NCI-H187 (cell line): ENCODE measurements at places on chromosomes 4 and X.

DNA sequence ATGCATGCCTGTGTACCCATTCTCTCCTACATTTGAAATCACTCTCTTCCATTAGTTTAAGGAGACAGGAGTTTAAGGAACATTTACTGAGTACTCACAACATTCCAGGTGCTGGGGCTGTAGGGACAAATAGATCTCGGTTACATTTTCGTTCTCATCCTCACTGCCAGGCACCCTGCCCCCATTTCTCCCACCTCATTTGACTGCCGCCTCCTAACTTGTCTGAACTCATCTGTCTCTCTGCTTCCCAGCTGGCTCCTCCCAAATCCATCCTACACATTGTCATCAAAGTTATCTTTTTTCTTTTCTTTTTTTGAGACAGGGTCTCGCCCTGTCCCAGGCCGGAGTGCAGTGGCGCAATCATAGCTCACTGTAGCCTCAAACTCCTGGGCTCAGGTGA, 19.8 kb upstream of the MPC1L start:
- DNase-seq, result no peak

DNA sequence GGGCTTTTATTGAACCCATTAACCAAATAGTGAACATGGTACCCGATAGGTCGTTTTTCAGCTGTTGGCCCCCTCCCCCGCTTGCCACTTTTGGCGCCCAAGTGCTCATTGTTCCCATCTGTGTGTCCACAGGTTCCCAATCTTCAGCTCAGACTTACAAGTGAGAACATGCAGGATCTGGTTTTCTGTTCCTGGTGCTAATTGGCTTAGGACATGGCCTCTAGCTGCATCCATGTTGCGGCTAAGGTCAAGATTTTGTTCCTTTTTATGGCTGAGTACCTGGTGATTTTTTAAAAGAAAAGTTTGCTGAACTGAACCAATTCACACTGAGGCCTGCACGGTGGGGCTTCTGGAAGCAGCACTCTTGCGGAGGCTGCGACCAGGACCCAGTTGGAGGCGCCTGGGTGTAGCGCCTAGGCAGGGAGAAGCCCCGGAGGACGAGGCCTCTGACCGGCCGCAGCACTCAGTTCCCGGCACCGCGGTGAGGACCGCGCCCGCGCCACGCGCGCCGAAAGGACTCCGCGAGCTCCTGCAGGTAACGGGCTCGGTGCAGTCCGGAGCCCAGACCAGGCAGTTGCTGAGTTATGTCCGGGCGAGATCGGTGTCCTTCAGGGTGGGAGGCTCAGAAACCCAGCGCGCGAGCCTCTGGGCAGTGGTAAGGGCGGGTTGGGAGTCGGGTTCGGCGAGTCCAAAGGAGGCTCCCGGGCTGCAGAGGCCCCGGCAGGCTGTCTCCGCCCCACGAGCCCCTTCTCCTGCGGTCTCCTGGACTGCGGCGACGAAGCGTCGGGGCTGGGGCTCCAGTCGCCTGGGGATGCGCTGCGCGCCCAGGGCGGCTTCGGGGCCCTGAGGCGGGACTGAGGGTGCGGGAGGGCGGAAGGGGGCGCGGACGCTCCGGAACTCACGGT, 15.8 kb upstream of the SLC25A4 start:
- no peak for DNase-seq

DNA sequence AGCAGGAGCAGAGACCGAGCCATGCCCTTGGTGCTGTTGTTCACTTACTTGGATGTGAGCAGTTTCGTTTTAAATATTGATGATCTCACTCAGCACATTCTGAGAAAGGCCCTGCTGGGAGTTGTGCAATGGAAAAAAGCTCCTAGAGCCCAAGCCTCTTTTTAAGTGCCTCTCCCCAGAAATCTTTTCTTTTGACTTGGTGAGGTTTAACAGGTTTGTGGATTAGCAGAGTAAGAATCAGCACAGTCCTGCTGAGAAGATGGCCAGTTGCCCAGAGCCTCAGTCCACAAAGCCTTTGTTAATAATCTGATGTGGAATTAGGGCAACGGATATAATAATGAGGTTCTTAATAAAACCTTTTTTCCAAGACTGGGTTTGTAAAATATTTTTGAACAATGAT, 157.5 kb upstream of the ATP6AP2 start:
- no peak for DNase-seq

- DNase-seq, result no peak
Measured at GRCh38 chr4:9933184-9933583, 88.1 kb downstream of the SLC2A9 start.

DNA sequence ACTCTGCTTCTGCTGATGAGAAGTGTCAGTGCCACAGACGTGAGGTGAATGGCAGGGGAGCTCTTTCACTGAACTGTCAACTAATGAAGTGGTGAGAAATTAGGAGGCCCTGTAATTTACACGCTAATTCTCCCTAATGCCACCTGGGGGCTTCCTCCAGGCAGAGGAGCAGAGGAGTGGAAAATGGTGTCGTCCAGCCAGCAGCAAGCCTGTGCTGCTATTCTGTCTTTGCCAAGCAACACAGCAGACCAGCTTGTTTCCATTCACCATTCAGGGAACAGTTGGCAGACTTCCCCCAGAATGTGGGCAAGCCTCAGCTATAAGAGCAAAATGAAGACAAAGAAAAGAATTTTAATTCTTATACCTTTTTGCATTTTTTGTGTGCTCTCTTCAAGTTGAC, 245.2 kb upstream of the TET2 start:
- no peak for DNase-seq

- no peak for DNase-seq
Measured at GRCh38 chr4:96186593-96186992, 346.7 kb downstream of the PDHA2 start.

DNA sequence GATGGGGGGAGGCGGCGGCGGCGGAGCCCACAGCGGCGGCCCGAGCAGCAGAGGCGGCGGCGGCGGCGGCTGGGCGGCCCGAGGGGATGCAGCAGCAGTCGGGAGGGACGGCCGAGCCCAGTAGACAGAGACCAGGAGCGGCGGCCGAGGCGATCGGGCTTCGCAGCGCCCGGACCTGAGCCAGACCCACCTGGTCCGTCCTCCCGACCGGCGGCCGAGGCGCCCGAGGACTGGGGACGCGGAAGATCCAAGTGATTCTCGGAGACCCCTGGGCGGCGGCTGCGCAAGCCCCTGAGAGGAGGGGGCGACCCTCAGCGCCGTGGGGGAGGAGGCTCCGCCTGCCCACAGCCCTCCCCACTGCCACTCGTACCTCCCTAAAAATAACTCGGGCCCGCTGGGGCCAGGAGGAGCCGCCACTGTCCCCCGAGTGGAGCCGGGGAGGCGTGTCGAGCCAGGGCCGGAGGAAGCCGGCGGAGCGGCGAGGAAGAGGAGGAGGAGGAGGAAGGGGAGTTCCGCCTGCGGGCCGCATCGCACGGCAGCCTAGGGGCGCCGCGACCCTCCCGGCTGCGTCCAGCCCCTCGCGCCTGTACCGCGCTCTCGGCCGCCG, 608 bp downstream of the RAPGEF2 start:
- DNase-seq, result no peak

DNA sequence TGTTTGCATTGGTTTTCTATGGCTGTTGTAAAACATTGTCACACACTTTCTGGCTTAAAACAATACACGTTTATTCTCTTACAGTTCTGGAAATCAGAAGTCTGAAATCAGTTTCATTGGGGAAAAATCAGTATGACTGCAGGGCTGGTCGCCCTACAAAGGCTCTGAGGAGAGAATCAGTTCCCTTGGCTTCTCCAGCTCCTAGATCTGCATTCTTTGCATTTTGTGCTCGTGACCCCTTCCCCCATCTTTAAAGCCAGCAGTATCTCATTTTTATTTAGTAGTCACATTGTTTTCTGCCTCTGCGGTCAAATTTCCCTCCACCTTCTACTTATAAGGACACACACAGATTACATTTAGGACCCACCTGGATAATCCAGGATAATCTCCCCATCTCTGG, 849.7 kb upstream of the GRID2 start:
- DNase-seq, result no peak

- no peak for DNase-seq
Measured at GRCh38 chrX:115388879-115389278, 99.4 kb downstream of the LUZP4 start.

DNA sequence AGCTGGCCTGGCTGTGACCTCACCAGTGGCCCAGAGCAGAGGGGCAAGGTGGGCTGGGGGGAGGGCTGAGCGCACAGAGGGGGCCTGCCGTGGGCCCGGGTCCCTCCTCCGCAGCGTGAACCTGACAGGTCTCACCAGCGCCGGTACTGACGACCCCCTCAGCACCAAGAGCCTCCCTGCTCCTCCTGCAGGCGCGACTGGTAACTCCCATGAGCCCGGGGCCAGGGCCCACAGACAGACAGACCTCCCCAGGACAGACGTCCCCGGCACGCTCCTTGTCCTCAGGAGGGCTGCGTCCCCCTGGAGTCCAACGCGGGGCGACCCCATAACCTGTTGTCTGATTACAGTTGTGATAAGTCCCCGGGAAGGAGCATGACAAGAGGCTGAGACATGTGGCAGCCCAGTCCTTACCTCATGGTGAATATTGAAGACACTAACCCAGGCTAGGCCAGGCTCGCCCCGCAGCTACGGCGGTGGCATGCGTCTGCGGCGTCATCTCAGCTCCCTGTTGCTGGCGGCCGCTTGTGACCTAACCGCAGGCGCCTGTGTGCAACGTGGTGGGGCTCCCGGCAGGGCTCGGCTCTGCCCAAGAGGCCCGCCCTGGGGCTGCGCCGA, 8.5 kb downstream of the AKAP17A start:
- no peak for DNase-seq

DNA sequence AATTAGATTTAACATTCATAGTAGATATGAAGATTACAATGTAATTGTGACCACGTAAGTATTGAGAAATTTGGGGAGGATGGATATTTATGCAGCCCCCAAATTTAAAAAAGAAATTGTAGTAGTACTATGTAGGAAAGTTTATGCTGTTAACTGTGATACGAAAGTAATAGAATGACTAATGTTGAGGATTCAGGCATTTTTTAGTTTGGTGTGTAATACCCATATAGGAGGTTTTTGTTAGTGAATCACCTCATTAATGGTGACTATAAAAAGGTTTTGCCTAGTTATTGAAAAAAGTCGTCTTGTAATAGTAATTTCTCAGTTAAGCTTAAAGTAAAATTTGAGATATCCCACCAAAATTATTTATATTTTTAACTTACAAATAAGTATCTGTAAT, 67.2 kb downstream of the SMARCAD1 start:
- DNase-seq, result no peak

DNA sequence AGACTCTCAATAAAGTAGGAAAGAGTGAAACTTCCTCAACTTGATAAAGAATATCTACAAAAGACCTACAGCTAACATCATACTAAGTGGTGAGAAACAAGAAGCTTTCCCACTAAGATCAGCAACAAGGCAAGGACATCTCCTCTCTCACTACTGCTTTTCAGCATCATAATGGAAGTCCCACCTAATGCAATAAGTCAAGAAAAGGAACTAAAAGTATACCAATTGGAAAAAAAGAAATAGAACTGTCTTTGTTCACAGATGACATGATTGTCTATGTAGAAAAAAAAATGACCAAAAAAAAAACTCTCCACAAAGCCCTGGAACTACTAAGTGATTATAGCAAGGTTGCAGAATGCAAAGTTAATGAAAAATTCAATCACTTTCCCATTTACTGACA, 25.1 kb upstream of the SH3RF1 start:
- no peak for DNase-seq

- DNase-seq, result peak; percentile 2
Measured at GRCh38 chr4:78953769-78954666, 14.8 kb upstream of the PAQR3 start.

DNA sequence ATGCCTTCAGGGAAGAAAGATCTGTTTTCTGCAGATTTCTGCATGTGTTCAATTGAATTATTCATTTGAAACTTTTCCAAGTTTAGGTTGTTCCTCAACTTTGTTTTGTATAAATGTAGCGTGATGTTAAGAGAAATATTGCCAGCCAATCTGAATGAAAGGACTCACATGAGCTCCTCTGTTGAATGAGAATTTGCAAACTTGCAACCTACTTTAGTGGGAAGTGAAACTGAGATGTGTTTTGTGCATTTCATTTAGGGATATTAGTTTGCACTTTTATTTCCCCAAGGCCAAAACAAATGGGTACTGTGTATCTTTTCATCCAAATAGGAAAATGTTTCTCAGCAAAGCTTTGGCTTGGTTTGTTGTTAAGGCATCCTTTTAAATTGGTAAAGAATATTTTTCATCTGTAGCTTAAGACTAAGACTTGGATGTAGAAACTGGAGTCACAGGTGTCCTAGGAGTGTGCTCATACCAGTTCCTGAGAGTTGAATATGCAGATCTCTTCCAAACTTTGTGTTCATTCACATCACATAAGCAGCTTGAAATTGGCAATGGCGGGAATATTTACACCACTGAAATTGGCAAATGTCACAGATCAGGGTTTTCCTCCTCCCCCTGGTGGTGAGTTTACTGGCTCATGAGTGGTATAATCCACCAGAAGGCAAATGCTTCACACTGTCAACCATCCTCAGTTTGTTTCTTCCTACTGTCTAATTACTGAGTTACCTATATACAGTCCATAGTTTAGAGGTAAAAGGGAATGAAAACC, 193.6 kb upstream of the BANK1 start:
- no peak for DNase-seq

GRCh38 chrX:1140236-1140681, 72.2 kb downstream of the CRLF2 start:
- no peak for DNase-seq

DNA sequence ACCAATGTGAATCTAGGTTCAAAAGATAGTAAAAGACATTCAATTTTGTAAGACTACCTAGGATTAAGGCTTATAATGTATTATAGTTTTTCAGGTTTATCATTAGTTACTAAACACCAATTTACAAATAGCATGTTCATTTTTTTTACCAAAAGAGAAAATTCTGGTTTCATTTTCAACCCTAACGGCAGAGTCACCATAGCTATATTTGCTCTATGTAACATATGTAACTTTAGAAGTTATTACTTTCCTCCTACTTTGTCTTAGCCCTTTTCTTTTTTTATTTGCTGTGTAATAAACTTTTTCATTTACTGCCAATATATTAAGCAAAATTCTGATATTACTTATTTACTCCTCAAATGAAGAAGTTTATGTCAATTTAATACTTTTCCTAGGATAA, 639.6 kb downstream of the ARAP2 start:
- DNase-seq, result no peak

- DNase-seq, result peak; percentile 30
Measured at GRCh38 chr4:118746251-118746919, 61.2 kb downstream of the METTL14 start.

GRCh38 chrX:9117851-9118250, 83.9 kb upstream of the FAM9B start:
- no peak for DNase-seq

DNA sequence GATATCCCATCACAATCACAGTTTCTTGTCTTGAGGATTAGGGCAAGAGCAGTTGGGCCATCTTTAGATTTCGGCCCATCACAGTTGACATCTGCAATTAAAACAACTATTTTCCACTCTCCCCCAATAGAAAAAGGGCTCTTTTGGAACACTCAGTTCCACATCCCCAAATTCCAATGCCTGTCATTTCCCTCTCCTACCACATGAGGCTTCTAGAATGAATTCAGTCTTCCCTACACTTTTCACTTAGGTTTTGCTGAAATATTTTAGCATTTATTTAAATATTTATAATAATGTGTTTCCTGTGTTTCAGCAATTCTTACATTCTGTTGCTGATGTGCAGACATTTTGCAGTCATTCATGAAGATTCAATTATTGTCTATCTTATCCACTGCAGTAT, 118.4 kb downstream of the COX18 start:
- no peak for DNase-seq

- no peak for DNase-seq
Measured at GRCh38 chr4:16248605-16249004, 22.3 kb upstream of the TAPT1 start.
